ENCODE measurements at places on chromosomes 5 and 9.

- DNase-seq = no peak
Observed at GRCh38 chr9:133886563-133887501, 105.3 kb downstream of the VAV2 start.

GRCh38 chr9:8157683-8158324 is 358.2 kb upstream of the DMAC1 start:
- DNase-seq = no peak

GRCh38 chr9:94692601-94693000 is 33.9 kb upstream of the AOPEP start:
- peak; percentile 93 for DNase-seq

DNA sequence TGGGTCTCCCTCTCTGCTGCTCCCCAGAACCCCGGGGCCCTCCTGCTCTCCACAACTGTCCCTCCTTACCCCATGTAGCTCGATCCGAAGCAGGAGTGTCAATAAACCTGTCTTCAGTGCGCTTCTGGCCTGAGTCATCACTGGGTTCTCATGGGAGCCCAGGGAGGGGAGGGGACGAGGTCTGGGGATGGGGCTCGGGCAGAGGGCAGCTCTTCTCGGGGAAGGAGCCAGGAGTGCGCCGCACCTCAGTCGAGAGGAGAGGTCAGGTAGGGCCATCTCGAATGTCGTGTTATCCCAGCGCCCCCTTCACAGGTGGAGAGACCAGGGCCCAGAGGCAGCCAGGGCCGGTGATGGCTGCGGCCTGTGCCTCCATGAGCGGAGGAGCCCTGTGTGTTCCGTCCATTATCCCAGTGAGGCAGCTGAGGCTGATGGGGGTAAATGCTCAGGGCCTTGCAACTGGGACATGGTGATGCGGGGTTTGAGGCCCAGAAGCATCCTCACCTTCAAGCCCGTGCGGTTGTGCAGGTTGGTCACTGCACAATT is 52.1 kb downstream of the LRSAM1 start:
- DNase-seq = no peak

GRCh38 chr5:173324115-173325001 is 3.9 kb downstream of the STC2 start:
- no peak for DNase-seq

GRCh38 chr9:101664453-101664852 is 69.7 kb upstream of the PPP3R2 start:
- DNase-seq = no peak

DNA sequence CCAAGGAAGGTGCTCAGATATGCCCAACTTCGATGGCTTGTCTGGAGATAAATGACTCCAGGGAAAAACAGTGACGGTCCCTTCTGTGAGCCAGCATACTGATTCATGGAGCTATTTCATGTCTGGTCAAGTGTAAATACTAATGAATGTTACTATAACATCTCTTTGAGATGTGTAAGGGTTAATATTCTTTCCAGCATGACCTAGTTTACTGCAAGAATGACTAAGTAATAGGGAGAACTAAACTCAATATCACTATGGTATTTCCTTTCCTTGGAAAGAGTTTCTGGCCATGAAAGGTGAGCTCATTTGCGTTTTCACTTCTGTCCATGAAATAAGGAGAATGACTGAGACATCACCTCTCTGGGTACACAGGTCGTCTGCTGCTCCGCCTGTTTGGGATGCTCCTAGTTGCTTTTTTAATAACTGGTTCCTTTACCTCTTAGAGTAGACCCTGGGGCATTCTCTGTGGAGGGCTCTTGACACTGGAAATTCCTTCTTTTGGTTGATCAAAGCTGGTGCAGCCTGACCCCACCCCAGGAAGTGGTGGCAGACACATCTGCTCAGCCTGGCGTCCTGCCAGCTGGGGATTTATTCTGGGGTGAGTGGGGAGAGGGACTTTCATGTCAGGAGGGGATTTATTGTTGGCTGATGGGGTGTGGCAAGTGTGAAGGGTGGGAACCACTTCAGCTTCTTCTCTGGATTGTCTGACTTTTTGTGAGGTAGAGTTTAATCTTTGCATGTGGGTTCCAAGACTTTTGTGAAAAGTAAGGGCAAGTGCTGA is 250.0 kb upstream of the MPDZ start:
- no peak for DNase-seq

- no peak for DNase-seq
Observed at GRCh38 chr5:40277161-40277906, 402.4 kb upstream of the PTGER4 start.

DNA sequence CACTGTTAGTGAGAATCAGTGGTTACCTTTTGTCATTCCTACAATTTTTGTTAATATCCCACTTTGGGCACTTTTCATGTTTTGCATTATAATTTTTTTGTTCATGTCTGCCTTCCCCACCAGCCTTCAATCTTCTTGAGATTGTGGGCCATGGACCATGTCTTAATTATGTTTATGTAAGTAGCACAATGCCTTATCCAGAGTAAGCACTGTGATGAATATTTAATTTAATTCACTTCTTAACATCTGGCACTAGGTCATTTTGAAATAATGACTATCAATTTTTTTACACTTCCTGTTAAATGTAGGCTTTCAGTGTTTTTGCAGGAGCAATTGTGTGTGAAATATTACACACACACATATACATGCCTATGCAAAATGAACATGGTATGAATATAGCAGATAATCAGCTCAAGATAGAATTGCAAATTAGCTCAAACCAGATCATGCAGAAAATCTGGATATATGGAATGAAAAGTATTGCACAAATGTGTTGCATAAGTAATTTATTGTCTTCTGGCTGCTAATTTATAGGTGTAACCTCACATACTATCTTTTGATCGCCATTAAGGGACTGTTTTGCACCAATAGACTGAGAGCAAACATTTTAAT is 5.3 kb upstream of the SHOC1 start:
- DNase-seq = no peak

DNA sequence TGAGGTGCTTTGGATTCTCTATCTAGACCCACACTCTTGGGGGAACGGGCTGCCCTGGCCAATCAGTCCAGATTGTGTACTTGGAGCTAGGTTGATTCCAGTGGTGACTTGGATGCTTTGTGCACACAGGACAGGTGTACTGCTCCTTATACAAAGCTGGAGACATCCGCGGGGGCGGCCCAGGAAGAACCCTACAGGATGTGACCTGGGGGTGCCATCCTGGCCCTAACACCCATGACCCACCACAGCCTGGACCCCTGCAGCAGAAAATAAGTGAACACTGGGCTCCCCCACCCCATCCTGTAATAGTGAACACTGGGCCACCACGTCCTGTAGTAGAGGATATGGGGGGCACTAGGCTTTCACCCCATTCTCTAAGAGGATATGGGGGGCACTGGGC is 12.1 kb upstream of the PLEKHG4B start:
- no peak for DNase-seq

DNA sequence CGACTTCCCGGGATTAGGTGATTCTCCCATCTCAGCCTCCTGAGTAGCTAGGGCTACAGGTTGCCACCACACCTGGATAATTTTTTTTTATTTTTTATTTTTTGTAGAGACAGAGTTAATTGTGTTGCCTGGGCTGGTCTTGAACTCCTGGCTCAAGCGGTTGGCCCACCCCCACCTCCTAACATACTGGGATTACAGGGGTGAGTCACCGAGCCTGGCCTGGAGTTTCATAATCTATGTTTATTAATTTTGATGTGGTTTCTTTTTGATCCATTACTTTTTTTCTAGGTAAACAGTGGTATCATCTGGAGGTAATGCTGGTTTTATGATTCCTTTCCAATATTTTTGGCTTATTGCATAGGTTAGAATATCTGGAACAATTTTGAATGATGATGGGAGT is 54.2 kb downstream of the KIAA1958 start:
- no peak for DNase-seq

- DNase-seq = no peak
Observed at GRCh38 chr5:80713631-80714030, 58.8 kb upstream of the DHFR start.

DNA sequence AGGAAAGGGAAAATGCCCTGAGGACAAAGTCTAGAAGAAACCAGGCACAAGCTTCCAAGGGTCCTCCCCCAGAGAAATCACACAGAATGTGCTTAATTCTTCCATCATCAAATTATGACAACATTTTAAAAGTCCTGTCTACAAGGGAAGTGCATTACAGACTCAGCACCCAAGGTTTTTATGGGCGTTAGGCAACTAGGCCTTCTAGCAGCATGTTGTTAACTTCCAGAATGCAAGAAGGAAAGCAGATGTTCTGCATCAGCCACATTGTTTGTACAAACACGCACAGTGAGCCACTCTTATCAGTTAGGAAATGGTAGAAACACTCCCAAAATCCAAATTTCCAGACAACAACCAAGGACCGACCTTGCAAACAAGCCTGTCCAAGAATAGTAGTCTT is 26.5 kb downstream of the SMC5 start:
- DNase-seq = no peak

GRCh38 chr9:36911601-36912412 is 122.3 kb downstream of the PAX5 start:
- DNase-seq = no peak

DNA sequence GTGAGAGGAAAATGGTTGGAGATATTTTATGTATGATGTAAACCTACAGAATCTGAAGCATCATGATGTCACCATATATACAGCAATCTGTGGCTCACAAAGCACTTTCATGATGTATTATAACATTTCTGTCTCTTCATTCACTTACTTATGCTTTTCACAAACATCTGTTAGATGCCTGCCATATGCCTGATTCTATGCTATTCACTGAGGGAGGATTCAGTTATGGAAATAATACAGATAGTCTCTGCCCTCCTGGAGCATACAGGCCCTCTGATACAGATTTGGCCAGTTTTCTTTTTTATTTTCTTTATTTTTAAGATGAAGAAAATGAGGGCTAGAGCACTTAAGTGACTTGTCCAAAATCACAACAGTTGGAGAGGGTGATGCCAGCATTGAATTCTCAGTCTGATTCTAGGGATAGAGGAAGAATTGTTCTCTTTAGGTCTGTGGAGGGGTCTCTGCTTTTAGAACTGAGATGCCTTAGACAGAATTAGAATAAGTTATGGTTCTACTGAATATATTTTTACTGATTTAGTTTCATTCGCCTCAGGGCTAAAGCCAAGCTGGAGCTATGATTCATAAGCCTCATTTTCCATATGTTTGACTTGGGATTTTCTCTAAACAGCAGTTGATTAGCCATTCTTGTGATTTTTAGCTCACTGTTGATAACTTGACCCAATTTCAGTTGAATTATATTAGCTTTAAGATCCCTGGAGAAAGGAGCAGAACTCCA is 636.4 kb downstream of the PRELID2 start:
- DNase-seq = no peak

GRCh38 chr9:86580688-86581087 is 226.5 kb upstream of the TUT7 start:
- DNase-seq = no peak

GRCh38 chr5:28132151-28132550 is 1093.8 kb upstream of the CDH9 start:
- DNase-seq = no peak

- no peak for DNase-seq
Observed at GRCh38 chr9:130327070-130327780, 61.7 kb downstream of the HMCN2 start.

DNA sequence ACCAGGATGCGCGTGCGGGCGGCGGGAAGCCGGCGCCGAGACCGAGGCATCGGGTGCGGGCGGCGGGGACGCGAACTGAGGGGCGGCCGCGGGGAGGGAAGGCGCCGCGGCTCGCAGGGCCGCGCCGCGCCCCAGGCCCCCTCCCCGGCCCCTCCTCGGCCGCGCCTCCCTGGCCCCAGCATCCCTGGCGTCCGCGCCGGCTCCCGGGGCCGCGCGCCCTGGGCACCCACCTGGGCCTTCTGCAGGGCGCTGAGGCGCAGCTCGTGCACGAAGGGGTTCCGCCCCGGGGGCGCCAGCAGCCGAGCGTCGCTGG is 324 bp downstream of the LPCAT1 start:
- DNase-seq = no peak

GRCh38 chr5:56494300-56494731 is 261.2 kb upstream of the ANKRD55 start:
- no peak for DNase-seq

DNA sequence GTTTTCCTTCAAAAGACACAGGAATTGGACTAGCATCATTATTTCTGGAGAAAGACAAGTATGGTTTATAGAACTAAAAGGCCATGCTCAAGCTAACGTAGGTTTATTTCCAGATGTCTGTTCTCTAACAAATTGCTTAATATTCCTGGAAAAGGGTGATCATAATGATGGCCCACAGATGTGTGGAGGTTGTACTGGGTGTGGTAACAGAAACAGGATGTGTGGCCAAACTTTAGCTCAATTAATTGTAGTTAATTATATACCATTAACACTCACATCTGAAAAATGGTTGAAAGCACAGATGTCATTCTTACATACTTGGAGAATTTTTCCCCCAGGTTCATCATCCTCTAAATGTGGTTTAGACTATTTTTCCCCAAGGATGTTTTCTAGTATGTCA is 292.7 kb upstream of the RASA1 start:
- no peak for DNase-seq

DNA sequence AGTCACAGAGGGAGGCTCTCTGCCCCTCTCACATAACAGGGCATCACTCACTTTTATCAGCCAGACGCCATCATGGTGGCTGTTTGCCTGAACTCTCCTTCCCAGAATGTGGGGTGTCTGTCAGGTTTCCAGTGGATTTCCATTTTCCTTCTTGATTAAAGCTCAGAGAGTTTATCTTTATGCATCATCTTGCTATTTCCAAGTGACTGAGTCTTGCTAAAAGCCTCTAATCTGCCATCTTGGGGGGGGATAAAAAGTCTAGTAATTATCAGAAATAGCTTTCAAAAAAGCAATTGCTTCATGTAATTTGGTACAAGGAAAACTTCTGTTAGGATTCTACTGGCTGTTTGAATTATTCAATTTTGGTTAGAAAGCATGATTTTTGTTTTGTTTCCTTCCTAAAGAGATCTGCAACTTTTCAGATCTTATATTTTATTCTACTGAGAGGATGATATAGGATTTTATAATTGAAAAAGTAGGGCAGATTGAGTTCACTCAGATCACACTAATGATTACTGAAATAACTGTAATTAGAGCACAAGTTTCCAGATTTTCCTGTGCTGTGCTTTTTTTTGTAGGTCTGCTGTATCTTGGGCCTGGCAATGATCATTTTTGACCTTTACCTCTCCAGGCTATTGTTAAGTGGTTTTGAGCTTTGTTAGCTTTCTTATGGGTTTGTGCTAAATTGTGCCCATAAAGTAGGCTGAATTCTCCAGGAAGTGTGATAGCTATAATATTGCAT is 661.5 kb downstream of the TLE4 start:
- DNase-seq = no peak

DNA sequence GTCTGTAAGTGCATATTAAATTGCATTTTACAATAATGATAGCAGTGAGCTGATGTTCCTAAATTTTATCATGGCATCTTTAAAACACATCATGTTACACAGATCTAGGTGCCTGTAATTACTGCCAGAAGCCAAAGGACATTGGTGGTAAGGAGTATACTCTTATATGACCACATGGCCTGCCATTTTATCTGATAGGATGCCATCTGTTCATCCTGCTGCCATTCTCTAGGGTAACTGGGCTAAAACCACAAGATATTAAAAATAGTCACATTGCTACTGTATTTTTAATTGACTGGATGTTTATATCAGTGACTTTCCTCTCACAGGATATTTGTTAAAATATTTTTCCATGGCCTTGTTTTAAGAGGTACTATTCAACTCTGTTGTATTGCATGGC is 53.1 kb downstream of the HCN1 start:
- no peak for DNase-seq

- DNase-seq = no peak
Observed at GRCh38 chr5:77743181-77743580, 33.0 kb downstream of the TBCA start.
